Astrocyte (in vitro differentiated cells and primary cell): ENCODE measurements at places on chromosomes 13 and 19. TPM values are rescaled to one million over a fixed set of nuclear protein-coding genes. Genes with fewer than 3 reads are reported as not detected.

CGB2 gene
- 0.52 and 2.9 TPM in 2 replicates for total RNA-seq

C19orf85 gene
- total RNA-seq = not detected in 2 replicates

ZNF844 gene
- not detected in 2 replicates for total RNA-seq

ZNF177 gene
- total RNA-seq = 1.2 and 1.7 TPM in 2 replicates

SIGLEC14 gene
- total RNA-seq = not detected in 2 replicates

DNA sequence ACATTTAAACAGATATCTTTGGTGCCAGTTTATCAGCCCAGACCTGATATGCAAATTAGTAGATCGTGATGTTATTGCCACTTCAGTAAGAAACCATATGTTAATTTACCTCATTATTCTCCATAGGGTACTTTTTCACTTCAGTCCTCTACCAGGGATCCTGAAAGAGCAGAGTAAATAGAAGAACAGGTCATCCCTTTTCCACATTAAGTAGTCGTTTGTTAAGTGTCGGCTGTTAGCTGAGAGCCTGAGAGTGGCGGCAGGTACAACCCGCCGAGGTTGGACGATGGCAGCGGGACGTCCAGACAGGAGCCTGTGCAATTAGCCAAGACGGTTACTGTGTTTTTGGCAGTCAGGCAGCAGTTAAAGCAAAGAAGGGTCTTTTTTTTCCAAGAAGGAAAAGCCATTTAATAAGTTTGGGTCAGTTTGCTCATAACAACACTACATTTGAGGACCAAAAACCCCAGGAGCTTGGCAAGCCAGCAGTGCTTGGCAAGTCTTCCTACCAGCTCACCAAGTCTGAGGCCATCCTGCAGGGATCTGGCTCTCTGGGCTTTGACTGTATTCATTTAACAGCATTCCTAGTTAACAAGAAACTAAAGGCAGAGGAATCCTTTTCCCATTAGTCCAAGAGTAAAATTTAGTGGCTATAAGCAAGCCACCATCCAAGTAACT is 231.8 kb downstream of the SHISA2 start:
- H3K4me1 ChIP-seq = no peaks in the 10 kb centered on the region
- no peak overlapping the region for H3K4me3 ChIP-seq
- H3K36me3 ChIP-seq = no peaks in the 10 kb centered on the region
- no peak for DNase-seq

DNA sequence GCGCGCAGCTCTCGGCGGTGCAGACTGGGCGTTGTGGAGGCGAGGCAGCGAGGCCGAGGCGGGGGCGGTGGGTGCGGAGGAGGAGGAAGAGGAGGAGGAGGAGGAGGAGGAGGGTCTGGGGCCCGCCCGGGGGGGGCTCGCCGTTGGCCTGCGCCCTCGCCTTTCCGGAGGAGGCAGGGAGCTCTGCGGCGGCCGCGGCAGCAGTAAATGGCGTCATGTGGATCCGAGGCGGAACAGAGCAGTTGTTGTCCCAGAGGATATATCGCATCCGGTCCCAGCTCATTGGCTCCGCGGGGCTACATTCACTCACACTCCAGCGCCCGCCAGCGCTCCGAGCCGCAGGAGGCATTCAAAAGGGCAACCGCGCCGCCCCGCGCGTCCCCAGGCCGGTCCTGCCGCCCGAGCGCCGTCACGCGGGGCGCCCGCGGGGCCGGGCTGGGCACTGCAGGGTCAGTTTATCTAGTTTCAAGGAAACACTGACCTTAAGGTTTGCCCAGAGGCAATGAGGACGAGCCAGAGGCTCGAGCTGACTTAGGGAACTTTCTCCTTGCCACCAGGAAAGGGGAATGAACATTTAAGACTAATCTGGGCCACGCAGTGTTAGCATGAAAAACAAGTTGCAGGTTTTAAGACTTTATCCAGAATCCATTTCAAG is at the start of gene SPRY2:
TSS of gene SPRY2 (minus strand) at position 26 of the 655 bp plus-strand sequence. CDS start 3,421 bp downstream, outside the sequence.
- peak; percentile 95 for DNase-seq
- H3K4me3 ChIP-seq = peak within 1 kb of the TSS; percentile 95
- H3K36me3 ChIP-seq = peaks cover 10% of the 10 kb centered on the region
- peak within 1 kb of the TSS; percentile 94 for H3K27ac ChIP-seq
- no peaks in the 10 kb centered on the region for H3K27me3 ChIP-seq
- peaks cover 13% of the 10 kb centered on the region for H3K4me1 ChIP-seq

DNA sequence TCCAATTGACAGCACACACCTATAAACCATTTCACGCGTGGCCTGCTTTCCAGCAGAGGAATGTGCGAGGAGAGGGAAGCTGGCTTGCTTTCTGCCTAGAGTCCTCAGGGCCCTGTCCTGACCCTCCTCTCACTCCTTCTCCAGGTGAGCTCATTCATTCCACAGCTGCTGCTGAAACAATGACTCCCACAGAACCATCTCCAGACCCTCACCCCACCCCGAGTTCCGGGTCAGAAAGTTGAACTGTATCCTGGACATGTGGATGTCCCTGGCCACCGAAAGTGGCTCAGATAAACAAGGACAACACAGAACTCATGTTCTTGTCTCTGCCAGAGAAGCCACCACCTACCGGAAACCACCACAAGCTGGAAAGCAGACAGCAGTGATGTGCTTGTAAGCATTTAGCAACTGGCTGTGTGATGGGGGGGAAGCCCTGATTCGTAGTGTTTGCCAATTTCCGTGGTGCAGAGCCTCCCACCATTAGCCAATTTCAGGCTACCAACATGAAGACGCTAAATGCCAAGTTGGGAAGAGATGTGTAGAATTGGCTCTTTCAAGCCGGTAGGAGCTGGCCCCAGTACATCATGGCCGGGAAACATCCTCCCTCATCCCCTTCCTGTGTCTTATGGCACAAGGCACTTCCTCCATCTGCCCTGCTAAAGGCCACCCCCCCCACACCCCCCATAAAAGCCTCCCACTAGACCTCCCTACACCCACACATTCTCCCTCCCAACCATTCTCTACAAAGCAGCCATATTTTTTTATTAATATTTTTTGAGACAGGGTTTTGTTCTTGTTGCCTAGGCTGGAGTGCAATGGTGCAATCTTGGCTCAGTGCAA is 5.0 kb downstream of the SYCE2 start:
- H3K27ac ChIP-seq = no peak overlapping the region
- peaks cover 9% of the 10 kb centered on the region for H3K4me1 ChIP-seq
- no peak overlapping the region for H3K4me3 ChIP-seq
- DNase-seq = peak; percentile 26
- H3K36me3 ChIP-seq = no peaks in the 10 kb centered on the region
- no peaks in the 10 kb centered on the region for H3K27me3 ChIP-seq
